Neural crest cell (in vitro differentiated cells): ENCODE measurements at places on chromosomes 11 and 22. TPM values are rescaled to one million over a fixed set of nuclear protein-coding genes. Genes with fewer than 3 reads are reported as not detected.

ELF5 gene
- not detected in 2 replicates for total RNA-seq

OR10G7 gene
- total RNA-seq: not detected in 2 replicates

TIMM10B gene
- 43.6 and 47.6 TPM in 2 replicates for total RNA-seq

PNPLA3 gene
- 28.3 and 31.2 TPM in 2 replicates for total RNA-seq

OR6Q1 gene
- total RNA-seq: not detected in 2 replicates

NUDT8 gene
- 11.0 and 13.9 TPM in 2 replicates for total RNA-seq

ANGPTL5 gene
- total RNA-seq: not detected in 2 replicates

FOSL1 gene
- total RNA-seq: 4.2 and 4.7 TPM in 2 replicates

OR10D3 gene
- not detected in 2 replicates for total RNA-seq

RASD2 gene
- total RNA-seq: not detected in 2 replicates
